Left ventricle myocardium superior (tissue), 1 donor: ENCODE measurements at places on chromosomes 11 and 22. TPM values are rescaled to one million over a fixed set of nuclear protein-coding genes. Genes with fewer than 3 reads are reported as not detected.
A peak's percentile ranks its signal among the peaks of the same experiment; 100 is the strongest.

GRCh38 chr22:38027487-38027886 lies 29.7 kb upstream of the PICK1 start:
- DNase-seq = no peak

Gene DUSP8
- total RNA-seq = 7.7 TPM

Gene OR5AS1
- total RNA-seq = not detected

Gene OR52K2
- total RNA-seq = not detected

GRCh38 chr11:94814272-94814976 lies 46.3 kb downstream of the AMOTL1 start:
- DNase-seq = peak; percentile 41

DNA sequence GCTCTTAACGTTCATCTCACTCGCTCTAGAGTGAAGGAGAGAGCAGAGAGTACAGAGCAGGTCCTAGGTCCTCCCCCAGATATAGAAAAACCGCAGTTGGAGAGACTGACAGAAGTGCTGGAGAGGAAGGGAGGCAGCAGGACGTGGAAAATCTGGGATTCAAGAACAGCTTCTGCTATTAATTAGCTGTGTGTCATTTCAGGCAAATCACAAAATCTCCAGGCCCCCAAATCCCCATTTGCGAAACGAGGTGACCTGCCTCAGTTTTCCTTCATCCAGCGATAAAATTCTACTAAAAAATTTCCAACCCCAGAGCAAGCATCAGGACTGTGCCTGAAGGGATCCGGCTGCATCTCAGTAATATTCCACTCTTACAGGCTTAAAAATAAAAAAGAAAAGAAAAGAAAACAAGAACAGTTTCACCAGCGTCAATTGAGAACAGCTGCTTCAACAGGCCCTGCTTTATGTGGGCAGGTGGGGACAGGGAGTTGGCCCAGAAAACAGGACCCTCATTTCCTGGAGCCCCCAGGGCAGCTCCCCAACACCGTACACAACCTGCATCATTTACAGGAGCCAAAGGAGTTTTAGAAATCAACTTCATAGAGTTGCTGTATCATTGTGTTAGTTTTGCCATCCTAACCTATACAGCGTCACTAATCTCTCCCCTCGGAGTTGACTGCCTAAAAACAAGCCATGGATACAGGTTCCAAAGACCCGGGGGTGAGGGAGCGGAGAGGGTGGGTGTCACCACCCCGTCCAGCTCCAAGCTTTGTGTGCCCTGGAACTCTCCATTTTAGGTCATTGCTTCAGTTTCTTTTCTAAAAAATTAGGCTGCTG lies 2.3 kb upstream of the MALAT1 start:
- DNase-seq = peak; percentile 33

DNA sequence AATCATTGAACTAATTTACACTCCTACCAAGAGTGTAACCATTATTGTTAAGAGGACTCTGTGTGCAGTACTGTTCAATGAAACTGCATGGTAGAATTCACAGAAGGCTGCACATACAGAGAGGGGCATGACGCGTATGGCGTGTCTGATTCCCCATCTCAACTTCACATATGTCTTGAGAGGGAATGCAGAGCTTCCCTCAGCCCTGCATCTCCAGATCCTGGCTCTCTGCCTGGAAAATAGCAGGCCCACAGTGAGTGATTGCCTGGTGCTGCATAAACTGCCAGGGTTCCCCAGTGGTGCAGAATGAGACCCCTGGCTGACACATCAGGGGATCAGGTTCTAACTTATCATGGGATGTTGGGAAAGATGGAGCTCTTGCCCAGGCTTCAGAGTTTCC lies 260.2 kb upstream of the ISX start:
- DNase-seq = no peak

DNA sequence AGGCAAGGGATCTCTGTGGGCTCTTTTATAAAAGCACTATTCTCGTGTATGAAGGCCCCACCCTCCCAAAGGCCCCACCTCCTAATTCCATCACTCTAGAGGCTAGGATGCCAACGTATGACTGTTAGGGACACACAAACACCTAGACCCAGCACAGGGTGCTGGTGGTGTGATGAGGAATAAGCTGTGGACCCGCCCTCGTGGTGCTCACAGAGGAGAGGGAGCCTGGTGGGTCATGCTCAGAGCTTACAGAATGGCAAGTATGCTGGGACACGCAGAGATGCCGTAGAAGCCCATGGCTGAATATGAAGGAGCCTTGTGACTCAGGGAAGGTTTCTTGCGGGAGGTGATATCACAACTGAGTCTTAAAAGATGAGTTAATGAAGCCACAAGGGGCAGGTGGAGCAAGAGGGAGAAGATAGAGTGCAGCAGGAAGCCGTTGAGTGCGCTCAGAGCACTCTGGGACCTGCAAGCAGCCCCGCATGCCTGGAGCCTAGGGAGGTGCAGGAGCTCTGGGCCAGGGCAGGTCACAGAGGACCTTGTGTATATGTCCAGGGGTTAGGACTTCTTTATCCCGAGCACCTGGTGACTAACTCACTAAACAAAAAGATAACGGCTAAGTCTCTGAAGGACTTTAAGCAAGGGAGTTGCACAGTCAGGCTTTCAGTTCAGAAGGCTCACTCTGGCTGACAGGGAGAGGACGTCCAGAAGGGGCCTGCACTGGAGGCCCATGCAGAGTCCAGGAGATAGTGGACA lies 160.9 kb downstream of the TRIM29 start:
- DNase-seq = no peak

Gene CDC42EP1
- 14.6 TPM for total RNA-seq

GRCh38 chr11:115919341-115920091 lies 415.3 kb upstream of the CADM1 start:
- DNase-seq = no peak

GRCh38 chr22:37121887-37122591 lies 12.5 kb upstream of the TMPRSS6 start:
- DNase-seq = no peak

DNA sequence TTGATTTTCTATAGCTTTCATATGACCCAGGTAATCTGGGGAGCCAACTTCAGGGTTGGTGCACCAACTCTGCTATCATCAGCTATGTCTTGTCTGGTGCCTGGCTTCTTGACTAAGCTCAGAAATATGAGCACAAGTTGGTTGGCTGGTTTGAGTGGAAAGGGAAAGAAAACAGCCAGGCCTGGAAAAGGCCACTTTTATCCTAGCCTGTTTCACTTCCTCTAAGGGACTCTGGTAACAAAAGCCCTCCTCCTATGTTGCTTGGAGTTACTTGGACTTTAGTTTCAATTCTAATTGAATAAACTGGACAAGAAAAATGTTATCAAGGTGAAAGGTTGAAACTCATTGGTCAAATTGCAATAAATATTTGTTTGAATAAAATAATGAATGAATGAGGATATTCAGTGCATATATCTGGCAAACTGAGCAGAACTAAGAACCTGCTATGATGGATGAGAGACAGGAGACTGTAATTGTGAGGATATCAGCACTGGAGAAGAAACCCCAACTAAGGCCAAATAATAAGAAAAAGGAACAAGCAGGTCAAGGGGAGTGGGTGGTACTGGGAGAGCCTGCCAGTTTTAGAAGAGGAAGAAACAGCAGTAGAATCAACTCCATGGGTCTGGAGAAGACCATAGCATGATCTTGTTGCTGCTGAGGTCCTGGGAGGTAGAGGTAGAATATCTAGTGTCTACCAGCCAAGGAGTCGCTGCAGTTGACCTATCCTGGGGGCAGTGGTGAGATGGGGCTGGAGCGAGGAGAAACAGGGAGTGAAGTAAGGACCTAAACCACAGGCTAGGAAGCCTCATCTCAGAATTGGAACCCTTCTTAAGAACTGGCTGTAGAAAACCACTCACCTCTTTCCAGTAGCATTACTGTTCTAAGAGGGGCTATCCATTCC lies 8.2 kb downstream of the ROBO4 start:
- DNase-seq = no peak

GRCh38 chr11:113119074-113119473 lies 157.9 kb downstream of the NCAM1 start:
- DNase-seq = no peak

Gene PELI3
- total RNA-seq = 10.9 TPM

DNA sequence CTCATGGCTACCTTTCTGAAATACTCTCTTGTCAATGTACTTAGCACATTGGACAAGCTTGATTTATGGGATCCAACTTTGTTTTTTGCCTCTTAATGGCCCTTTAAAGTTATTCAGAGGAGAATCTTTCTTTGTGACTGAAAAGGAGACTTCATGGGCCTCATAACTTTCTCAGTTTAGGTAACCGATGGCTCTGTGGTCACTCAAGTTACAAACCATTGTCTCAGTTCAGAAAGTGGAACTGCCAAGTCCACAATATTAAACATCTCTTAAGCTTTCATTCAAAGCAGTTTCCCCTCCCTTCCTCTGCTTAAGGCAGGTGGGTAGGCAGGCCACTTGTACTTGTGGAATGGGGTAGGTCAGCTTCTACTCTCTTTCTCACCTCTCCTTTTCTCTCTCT lies 12.3 kb upstream of the ARL14EP start:
- DNase-seq = no peak

- no peak for DNase-seq
Observed at GRCh38 chr11:79083352-79083751, 357.5 kb downstream of the TENM4 start.

DNA sequence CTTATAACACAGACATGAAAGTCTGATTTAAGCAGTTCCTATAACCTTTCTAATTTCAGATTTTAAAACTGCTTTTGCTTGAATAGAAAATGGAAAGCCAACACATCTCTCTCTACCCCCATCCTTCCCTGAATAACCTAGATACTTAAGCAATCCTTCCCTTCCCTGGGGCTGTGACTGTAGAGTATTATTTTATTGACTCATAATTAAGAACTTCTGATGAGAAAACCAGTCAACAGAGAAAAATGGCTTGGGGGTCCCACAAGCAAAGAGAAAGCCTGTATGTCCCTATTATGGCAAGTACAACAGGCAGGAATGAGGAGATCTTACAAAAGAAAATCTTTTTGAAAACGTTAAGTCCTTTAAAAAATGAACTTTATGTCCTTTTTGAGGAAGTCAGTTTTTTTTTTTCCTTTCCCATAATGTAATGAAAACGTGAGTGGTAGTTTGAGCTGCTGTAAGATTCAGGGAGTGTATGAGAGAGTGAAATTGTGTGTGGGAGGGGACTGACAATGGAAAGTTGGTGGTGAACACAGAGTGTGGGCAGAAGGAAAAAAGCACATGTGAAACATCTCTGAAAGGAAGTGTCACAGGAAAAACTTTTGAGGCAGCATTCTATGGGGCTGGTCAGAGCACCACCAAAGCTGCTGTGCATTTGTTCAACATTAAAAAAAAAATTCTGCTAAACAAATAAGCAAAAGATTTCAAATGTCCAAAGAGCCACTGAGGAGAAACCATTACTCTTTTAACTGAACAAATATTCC lies 154.6 kb downstream of the MAML2 start:
- DNase-seq = no peak

Gene MYBPC3
- total RNA-seq = 2,596 TPM

Gene SLC25A18
- total RNA-seq = 2.2 TPM

DNA sequence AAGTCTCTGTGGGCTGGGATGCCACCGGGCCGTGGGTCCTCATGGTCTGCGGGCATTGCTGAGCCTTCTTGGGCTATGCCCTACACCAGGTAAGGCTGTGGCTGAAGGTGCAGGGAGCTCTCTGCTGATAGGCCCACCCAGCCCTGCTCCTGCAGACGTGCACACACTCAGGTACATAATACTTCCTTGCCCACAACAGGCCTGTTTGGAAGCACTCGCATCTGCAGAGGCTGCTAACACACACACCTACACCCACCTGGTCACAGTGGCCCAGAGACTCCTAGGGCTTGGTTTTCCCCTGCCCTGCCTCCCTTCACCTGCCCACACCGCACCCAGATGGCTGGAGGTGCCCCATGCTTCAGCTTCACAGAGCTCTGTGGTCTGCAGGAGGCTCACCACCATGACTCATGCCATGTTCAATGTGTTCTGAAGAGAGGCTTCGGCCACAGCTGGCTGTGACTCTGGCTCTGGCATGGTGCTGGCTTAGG lies 72.8 kb upstream of the KCNQ1OT1 start:
- no peak for DNase-seq

DNA sequence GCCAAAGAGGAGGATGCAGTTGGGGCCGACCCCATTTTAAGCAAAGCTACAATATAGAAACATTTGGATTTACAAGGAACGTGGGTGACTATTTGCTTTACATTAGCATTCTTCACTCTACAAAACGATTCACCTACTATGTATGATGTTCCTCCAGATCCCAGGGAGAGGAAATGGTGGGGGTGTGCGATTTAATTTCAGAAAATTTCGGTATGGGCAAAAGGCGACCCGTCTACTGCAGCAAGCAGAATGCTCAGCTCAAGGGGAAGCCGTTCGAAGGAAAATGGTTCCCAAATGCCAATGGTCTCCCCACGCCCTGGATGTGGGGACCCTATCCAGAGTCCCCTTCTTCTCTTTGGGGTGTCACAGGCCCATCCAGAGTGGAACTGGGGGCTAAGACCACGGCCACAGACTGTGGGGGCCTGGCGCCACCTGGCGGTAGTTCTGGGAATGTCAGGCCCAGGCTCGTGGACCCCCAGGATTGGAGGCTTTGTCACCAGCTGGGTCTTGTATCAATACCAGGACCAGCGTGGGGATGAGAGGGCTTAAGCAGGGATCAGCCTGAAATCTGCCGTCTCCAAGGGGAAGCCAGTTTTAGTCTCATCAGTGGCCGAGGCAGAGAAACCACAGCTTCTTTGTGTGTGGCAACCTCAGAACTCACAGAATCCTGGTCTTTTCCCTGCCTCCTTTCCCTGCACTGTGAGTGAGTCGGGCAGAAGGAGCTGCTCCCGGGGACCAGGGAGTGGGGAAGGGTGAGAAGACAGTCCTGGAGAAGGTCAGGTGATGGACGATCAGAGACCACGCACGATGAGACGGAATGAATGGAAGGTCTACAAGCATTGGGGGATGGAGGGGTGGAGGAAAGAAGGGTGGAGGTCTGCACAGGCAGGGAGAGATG lies 8.4 kb downstream of the LRRC10B start:
- peak; percentile 62 for DNase-seq

DNA sequence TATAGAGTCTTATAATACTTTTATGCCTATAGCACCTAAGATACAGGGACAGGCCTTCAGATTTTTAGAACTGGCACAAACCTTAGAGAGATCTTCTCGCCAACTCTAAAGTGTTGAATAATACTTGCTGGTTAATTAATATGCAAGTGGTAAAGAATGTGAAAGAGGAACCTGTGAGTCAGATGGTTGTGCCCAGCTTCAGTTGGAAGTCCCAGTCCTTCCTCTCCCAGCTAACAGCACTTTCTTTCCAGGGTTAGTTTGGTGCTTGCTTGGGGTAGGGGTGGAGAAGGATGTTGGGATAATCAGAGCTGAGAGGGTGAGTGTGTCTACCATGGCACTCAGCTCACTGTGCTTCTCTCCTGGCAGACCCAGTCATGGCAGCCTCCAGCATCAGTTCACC lies 4.9 kb upstream of the TMEM132A start:
- no peak for DNase-seq

GRCh38 chr11:76683161-76684095 lies 12.9 kb upstream of the LRRC32 start:
- no peak for DNase-seq

Gene DCUN1D5
- total RNA-seq = 29.0 TPM

GRCh38 chr22:41415554-41415953 lies 31.0 kb downstream of the TOB2 start:
- DNase-seq = no peak
